ENCODE measurements at places on chromosomes 3 and 15.

- no peak for DNase-seq
Measured at GRCh38 chr3:60932643-60933042, 318.6 kb downstream of the FHIT start.

GRCh38 chr3:194312743-194313281 is 38.3 kb downstream of the CPN2 start:
- DNase-seq = peak; percentile 93

DNA sequence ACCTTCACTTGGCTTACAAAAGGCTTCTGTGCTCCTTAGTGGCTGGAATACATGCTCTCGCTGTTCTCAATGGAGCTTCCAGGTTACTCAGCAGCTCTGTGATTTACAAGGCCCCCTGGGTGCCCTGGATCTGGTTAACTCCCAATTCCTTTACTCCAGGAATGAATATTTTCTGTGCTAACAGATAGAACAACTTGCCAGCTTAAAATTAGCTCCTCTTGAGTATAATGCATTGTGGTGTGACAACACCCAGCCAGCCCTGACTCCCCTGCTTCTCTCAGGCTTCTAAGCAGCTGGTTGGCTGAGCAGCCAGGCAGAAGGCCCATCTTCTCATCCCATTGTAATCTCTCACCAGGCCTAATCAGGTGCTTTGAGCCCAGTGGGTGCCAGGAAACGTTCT is 246.4 kb downstream of the ALCAM start:
- peak; percentile 49 for DNase-seq

GRCh38 chr3:24622138-24622537 is 127.5 kb upstream of the THRB start:
- DNase-seq = no peak

- no peak for DNase-seq
Measured at GRCh38 chr3:136979684-136980083, 21.9 kb downstream of the IL20RB start.

DNA sequence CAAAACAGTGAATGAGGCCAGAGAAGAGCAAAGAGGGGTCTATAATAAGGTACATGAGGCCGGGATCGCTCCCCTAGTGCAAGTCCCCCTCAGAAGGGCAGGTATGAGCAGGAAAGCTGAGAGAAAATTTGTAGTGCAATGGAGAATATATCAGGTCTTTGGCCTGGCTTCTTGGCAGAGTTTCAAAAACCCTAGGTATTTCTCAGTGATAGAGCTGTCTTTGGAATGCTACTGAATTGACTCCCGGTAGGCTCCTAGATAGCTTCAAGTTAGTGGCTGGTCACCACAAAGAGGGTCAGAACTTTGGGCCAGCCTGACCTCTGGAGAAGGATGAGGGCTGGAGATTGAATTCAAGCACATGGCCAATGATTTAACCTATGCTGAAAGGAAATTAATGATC is 30.6 kb upstream of the OXTR start:
- DNase-seq = no peak

DNA sequence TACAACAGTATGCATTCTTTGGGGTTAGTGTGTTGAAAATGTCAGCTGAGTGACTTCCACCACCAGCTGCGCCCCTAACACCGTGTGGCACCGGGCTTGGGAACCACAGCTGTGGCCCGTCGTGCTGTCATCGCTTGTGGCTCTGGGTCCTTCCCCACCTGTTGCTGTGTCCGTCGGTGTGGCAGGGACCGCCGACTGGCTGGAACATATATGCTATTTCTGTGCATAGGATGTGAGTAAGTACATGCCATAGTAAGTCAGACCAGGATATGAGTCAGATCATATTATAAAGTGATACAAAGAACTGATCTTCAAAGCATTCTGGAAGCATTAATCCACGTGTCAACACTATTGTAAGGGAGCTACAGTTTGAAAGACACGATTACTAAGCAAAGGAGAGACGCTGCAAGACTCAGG is 31.9 kb downstream of the EHD4 start:
- DNase-seq = no peak

GRCh38 chr3:22713936-22714335 is 489.2 kb upstream of the UBE2E2 start:
- no peak for DNase-seq

DNA sequence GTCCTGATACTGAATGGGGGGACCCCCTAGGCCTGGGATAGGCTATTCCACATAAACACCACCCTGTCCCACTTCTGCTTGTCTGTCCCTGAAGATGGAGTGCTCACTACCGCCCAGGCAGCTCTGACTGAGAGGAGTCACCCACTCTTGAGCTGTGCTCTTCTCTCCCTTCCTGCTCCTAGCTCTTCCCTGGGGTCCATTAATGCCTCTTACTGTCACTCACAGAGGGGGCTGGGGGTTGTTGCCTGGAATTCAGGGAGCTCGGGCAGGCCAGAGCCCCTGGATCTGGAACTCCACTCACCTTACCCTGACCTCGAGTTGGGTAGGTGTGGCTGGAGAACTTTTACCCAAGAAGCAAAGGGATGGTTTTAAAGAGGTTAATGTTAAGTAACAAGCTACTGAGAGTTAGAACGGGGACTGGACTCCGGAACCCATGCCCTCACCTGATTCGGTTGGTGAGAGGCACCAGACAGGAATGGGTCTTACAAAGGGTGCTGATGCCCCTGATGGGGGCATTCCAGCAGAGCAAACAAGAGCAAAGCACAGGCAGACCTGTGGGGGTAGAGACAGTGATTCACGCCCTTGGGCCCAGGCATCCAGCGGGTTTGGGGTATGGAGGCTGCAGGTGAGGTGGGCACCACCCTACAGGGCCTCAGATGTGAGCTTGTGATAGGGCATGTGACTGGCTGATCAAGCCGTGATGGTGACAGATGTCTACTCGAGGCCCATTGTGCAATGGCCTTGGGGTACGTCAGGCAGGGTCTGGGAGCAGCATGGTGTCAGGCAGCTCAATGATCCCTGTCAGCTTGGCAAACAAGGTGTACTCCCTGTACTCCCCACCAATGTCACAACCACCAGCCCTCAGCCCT is 5.4 kb downstream of the NBEAL2 start:
- no peak for DNase-seq

DNA sequence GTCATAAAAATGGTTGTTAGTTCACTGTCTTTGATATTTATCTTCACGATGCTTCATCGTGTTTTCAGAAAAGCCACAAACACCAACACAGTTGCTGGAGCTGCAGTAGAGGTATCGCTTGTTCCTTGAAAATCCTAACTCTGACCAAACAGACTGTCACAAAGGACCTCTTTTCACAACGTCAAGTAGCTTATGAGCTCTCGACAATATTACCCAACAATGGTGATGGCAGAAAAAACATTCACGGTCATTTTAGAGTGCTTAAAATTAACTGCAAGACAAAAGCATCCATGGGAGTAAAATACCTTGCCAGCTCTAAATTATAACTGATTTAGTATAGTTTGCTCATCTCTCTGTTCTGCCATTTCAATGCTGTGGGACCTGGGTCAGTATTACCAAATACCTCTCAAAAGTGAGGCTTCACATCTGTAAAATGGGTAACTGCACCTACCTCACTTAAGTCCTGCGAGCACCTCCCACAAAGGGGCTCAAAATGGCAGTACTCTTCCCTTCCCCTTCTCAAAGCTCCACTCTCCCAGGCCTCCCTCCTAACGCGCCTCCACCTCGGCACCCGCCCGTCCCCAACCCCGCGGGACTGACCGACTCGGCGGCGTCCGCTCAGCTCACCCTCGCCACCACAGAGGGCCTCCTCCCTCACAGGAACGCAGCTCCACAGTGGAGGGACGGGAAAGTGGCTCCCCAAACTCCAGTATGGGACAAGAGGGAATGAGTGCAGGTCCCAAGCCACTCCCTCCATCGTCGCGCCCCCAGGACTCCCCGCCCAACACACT is 546 bp downstream of the TRIM59 start:
- no peak for DNase-seq

DNA sequence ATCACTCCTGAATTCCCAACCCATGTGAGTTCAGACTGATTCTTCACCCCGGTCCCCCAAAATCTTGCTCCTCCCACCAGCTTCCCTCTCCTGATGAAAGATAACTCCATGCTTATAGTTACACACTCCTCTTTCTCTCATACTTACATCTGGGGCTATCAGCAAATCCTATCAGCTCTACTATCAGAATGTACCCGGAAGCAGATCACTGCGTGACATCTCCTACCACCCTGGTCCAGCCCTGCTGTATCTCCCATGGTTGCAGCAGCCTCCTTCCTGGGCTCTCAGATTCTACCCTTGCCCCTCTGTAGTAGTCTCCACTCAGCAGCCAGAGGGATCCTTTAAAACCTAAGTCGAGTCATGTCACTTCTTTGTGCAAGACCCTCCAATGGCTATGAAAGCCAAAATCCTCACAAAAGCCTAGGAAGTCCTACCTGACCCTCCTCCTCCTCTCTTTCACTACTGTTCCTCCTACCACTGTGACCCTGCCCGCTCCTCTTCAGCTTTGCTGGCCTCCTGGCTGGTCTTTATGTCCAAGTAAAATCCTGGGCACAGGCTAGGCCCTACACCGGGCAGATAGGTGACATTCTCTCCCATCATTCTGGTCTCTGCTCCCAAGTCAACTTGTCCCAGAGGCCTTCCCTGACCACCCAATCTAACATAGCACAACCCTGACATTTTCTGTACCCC is 16.2 kb downstream of the XIRP1 start:
- no peak for DNase-seq

- no peak for DNase-seq
Measured at GRCh38 chr3:186869253-186870100, 27.0 kb downstream of the ADIPOQ start.

- DNase-seq = no peak
Measured at GRCh38 chr3:145313751-145314150, 847.2 kb downstream of the PLOD2 start.

DNA sequence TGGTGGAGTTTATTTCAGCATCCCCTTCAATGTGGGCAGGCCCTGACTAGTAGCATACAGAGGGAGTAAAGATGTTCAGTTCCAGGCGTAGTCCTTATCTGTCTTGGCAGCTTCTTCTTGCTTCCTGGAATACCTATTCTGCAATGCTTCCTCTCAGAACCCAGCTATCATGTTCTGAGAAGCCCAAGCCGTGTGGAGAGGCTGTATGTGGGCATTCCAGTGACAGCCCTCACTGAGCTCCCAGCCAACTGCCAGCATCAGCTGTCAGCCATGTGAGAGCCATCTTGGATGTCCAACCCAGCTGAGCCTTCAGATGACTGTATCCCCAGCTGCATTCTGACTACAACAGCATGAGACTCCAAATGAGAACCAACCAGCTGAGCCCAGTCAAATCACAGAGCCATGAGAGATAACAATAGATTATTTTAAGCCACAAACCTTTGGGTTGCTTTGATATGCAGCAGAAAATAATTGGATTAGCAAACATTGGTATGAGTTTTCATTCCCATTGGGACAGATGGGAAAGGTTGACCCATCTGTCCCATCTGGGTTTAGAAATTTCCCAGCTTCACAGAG is 8.4 kb upstream of the CMTM7 start:
- DNase-seq = no peak

- DNase-seq = no peak
Measured at GRCh38 chr3:147369661-147370123, 36.7 kb downstream of the ZIC4 start.

DNA sequence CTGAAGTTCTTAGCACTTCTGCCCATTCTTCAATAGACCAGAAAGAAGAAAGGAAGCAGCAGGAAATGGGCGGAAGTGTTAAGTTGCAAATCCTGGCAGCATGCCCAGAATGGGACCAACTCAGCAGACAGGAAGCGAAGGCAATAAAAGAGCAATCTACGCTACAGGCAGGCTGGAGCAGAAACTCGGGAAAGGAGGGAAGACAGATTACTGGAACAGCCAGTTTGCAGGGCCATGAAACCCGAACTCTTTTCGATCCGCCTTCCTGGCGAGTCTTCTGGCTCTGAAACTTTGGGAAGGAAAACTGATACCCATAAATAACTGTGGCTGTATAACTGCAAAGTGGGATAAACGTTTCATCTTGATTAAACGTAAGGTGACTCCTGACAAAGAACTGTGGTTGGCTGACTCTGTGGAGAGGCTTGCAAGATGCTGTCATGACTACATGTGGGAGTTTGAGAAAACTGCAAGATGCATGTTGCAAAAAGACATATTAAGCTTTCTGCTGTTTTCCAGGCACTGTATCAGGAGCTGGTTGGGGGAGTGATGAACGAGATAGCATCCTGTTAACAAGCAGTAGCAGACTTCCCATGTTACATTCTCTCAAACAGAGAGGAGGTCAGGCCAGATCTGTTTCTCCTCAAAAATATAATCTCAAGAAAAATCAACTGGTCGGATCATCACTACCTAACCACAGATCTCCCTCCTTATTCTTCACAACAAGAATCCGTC is 67.8 kb downstream of the FMN1 start:
- peak; percentile 92 for DNase-seq

- DNase-seq = no peak
Measured at GRCh38 chr3:44048196-44048924, 193.3 kb upstream of the TOPAZ1 start.

DNA sequence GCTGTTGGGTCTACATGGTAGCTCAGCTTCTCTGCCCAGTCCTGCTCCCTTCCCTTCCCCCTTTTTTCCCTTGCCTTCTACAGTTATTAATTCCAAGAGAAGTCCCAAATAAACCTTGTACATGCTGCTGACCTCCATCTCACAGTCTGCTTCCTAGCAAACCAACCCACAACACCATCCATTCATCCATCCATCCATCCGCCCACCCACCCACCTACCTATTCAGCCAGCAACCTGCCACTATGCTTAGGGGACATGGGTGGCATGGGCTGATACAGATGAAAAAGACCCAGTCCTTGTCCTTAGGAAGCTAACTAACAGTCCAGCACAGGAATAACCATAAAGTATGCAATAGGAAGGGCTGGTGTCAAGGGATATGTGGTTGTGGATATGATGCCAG is 5.7 kb downstream of the TNFAIP8L3 start:
- DNase-seq = no peak

DNA sequence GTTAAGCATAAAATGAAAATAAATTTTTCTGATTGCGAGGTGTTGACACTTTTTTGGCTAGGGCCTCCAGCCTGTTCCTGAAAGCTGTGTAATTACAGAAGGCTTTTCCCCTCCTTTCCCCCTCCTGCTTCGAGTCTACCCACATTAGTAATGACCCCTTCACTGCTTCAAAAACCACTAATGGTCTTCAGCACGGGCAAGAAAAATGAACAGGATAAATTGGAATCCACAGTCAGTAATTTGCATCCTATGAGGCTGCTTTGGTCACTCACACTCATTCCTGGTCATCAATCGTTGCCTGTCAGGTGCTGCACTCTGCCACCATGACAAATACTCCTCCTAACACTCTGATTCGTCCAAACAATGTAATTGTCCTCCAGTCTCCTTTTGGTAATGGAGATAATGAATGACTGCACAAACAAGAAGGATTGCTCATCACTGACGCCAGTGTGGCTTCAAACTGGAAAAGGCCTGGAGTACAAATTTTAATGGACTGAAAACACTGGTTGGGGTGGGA is 148.6 kb downstream of the MEIS2 start:
- peak; percentile 96 for DNase-seq
